ENCODE measurements at places on chromosomes 1 and 21.

DNA sequence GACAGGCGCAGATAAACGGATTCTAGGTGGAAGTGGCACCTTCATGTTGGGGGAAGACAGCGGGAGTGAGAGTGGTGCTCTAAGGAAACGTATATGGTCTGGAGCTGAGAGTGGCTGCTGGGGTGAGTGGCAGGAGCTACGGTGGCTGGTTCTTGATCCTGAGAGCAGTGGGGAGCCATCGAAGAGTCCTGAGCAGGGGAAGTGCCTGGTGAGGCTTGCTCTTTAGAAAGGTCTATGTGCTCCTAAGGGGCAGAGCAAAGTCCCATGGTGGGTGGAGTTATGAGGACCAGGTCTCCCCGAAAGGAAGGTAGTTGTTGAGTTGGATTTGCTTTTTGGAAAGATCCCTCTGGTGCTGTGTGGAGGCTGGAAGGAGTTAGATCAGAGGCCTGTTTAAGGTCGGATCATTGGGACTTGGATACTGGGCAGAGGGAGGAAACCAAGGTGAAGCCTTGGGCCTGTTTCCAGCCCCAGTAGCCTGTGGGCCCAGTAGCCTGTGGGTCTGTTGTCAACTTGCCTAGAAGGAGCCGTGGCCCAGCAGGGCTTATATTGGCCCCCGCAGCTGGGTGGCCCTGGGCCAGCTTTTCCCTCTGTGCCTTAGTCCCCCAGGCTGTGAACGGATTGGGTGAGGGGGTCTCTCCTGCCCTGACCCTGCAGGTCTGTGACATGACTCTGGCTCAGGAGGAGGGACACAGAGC is 33.0 kb downstream of the ACOT11 start:
- DNase-seq = no peak

DNA sequence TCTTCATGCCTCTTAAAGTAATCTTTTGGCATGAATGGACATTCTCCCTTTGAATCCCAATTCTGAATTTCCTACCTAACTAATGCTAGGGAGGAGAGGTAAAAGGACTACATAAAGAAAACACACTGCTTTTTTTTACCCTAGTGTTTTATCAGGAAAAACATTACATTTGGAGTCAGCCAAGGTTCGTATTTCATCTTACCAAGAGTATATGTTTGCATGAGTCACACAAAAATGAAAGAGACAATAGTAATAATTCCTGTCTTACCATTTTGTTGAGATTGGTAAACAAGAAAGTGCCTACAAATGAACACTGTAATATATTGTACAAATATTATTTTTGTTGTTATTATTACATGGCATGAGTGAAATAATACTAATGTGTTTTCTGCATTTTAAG is 112.9 kb upstream of the WARS2 start:
- no peak for DNase-seq

GRCh38 chr1:168391851-168392681 is 111.4 kb downstream of the TBX19 start:
- DNase-seq = no peak

- no peak for DNase-seq
These were observed 192.9 kb downstream of the DUSP10 start for GRCh38 chr1:221548942-221549341.

DNA sequence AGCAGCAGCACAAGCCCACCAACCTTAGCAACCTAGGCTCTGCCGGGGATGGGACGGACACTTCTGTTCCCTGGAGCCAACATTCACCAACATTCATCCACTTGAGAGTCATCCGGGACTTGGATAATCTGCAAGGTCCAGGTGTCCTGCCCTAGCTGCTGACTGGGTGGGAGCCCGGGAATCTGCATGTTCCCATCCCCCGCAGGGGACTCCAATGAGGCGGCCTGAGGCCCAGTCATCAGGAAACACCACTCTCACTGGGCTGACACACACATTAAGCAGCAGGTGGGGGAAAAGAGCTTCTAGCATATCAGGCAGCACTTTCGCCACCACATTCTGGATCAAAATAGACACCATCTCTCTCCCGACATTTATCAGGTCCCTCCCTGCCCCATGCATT is 38.4 kb upstream of the CCSAP start:
- DNase-seq = no peak

DNA sequence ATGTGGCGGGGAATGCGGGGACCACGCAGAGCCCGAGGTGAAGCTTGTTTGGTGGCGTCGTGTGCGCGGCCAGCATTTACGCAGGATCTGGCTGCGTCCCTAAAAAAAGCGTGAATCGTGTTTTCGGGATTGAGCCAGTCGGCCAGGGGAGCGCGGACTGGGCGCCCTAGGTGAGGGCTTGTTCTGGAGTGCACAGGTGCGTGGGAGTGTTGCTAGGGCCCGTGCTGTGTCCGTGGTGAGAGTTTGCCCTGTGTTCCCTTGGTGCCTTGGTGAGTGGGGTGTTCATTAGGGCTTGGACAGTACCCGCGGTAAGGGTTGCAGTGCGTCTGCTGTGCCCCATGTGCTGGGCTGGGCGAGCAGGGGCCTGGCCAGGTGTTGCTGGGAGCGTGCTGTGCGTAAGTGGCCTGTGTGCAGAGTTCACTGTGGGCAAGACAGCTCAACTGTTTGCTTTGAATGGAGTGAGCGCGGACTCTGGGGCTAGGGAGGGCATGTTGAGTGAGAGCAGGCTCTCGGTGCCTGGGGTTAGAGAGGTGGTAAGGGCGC is 673 bp downstream of the CD46 start:
- no peak for DNase-seq

GRCh38 chr1:150249936-150250335 is 7.6 kb upstream of the CA14 start:
- DNase-seq = no peak

GRCh38 chr1:4087530-4088420 is 187.7 kb upstream of the C1orf174 start:
- no peak for DNase-seq

Measured in NCI-H526 treated with DMSO at 0.1 percent for 48 hours (cell line).